Effector CD8-positive, alpha-beta T cell (primary cell): ENCODE measurements at places on chromosomes 16 and 17.

GRCh38 chr16:13923703-13924298 is 3.8 kb downstream of the ERCC4 start:
- no peak for DNase-seq

- DNase-seq = no peak
Observed at GRCh38 chr17:9173386-9173983, 152.2 kb downstream of the NTN1 start.

GRCh38 chr17:43874293-43874692 is 27.3 kb downstream of the CD300LG start:
- no peak for DNase-seq

GRCh38 chr16:65394281-65394680 is 272.4 kb upstream of the CDH11 start:
- DNase-seq = no peak

DNA sequence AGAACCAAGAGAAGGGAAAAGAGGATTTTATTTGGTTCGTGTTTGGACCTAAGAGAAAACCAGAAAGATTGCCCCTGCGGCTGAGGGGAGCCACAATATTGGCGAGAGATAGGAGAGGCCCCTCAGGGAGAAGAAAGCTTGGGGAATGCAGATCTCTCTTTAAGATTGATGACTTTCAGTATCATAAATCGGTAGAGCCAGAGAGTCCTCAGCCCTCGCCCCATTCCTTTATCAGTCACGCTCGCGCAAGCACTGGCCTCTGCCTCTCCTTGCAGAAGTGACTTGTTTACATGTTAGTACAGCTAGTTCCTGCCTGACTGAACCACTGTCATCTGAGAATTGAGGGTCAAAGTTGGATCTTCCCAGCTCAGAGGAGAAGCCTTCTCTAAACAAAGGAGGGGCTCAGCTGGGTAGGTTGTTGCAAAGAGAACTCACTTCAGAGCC is 21.5 kb upstream of the KRT19 start:
- no peak for DNase-seq

- DNase-seq = no peak
Observed at GRCh38 chr16:77790912-77791311, 2.5 kb downstream of the VAT1L start.

DNA sequence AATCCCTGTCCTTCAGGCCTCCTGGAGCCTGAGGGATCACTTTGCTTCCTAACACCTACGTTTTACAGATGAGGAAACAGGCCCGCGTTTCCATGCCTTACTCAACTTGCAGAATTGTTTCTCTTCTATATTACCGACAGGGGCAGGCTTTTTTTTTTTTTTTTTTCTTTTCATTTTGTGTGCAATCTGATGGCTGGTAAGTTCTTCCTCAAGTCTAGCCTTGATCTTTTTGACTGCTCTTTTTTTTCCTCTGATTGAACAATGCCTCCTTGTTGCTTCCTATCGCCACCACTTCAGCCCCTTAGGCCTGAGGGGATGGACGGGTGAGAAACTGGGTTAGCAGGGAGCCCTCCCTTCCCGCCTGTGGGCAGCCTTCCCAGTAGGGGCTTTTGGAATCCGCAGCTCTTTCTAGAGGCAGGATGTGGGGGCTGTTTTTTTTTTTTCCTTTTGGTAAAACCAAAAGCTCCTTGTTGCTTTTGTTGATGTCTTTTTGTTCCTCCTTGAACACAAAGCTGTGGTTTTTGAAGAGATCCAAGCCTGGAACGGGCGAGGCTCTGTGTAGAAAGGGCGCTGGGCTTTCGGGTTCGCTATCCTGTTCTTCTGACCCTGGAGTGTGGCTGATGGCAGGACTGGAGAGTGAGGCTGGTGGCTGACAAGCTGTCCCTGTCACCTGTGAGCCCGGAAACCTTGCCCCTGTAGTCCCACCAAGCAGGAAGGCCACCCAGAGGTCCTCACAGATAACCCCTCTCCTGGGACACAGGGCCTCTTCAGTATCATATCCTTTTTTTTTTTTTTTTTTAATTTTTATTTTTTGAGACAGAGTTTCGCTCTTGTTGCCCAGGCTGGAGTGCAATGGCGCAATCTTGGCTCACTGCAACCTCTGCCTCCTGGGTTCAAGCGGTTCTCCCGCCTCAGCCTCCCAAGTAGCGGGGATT is 14.0 kb downstream of the LASP1 start:
- no peak for DNase-seq

- no peak for DNase-seq
Observed at GRCh38 chr16:5075637-5076036, 4.0 kb downstream of the ALG1 start.

GRCh38 chr17:17186051-17186450 is 20.1 kb downstream of the PLD6 start:
- DNase-seq = no peak

DNA sequence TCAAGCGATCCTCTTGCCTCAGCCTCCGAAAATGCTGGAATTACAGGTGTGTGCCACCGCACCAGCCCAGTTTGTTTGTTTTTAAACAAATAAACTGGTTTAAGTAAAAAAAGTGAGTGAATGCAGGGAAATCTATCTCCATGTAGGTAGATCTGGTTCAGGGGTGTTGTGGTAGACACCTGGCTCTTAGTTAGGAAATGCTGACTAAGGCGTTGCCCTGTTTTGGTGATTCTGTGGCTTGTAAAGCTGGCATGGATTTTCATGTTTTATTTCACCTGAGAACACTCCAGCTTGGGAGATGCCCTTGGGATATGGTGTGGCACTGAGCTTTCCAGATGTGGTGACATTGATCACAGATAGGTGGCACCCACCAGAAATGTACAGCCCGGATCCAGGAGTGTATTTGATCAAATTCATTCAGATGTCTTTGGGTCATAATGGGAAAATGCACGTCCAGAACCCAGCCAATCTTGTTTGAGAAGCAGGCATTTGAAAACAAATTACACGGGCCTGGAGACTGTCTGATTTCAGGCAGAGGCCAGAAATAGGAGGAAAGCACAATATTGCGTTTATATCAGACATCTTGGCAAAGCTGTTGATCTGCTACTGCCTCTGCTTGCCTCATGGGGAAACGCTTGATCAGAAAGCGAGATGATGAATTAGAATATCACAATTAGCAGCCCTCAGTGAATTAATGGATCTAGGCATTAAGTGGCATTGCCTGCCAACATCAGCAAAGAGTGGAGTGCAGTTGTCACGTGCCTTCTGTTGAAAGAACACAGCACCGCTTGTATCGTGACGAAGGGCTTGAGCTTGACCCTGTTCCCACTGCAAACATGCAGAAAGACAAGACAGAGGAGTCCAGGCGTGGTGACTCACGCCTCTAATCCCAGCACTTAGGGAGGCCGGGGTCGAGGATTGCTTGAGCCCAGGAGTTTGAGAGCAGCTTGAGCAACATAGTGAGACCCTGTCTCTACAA is 7.3 kb upstream of the IL34 start:
- no peak for DNase-seq
